Stimulated activated CD8-positive, alpha-beta memory T cell treated with anti-CD3 and anti-CD28 coated beads, Interleukin-7, amount 100 ng/mL, for 4 hours (primary cell): ENCODE measurements at places on chromosomes 4 and X.

DNA sequence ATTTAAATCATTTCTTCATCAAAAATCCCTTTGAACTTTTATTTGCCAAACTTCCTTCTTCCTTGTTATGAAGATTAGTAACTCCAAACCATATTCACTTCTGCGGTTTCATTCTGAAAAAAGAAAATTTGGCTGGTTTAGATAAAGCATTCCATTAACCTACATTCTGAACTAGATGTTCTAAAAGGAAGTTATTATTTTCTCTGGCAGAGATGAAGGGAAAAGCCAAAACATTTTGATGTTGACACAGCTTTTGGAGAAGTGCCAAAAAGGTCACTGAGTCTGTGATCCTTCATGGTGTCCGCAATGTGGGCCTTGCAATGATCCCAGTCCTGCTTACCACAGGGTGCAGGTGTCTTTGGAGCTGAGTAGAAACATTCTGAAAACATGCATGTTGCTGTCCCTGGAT lies 36.0 kb downstream of the CXCL8 start:
- no peak for DNase-seq

- DNase-seq, result no peak
Observed at GRCh38 chrX:39475372-39475771, 622.4 kb downstream of the BCOR start.

- no peak for DNase-seq
Observed at GRCh38 chr4:27198971-27199370, 338.3 kb downstream of the STIM2 start.

DNA sequence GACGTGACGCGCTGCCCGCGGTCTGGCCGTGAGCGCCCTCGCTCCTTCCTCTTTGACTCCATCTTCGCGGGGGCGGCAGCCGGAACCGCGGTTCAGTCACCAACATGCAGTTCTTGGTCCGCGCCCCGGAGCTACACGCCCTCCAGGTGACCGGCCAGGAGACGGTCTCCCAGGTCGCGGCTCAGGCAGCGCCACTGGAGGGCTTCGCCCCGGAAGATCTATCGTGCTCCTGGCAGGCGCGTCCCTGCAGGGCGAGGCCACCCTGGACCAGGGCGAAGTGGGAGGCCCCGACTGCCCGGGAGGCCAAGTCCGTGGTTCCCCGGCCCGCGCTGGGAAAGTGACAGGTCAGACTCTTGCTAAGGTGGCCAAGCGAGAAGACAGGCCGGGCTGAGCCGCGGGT lies 2.9 kb downstream of the TRIML2 start:
- DNase-seq, result no peak

DNA sequence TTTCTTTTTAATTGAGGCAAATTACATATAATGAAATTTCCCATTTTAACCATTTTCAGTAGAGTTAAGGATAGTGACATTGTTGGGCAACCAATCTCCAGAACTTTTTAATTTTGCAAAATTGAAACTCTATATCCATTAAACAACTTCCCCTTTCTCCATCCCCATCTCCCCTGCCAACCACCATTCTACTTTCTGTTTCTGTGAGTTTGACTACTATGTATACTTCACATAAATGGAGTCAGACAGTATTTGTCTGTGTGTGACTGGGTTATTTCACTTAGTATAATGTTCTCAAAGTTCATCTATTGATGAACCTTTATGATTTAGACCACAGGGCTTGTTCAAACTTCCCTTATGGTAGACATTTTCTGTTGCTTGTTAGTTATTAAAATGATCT lies 364.5 kb upstream of the MAD2L1 start:
- no peak for DNase-seq

DNA sequence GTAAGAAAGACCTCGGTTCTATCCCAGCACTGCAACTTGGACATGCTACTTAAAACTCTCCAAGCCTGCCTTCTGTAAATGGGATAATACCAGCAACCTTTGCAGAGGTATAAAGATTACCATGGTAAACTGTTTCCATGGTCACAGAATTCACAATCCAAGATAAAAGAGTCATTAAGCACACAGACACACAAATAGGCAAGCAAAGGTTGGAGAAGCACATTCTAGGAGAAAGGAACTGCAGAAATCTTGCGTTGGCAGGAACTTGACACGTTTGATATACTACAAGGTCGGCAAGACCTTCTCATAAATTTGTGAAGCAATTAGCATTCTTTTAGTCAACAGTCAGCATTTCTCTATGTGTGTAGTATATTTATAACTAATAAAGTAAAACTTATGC lies 12.3 kb upstream of the CHRNA9 start:
- no peak for DNase-seq

GRCh38 chr4:10181745-10182445 lies 65.3 kb upstream of the WDR1 start:
- DNase-seq, result no peak

- DNase-seq, result no peak
Observed at GRCh38 chrX:98405376-98405775, 1521.7 kb downstream of the RPA4 start.

- no peak for DNase-seq
Observed at GRCh38 chrX:126658447-126658846, 105.8 kb upstream of the DCAF12L1 start.

GRCh38 chr4:160880180-160880579 lies 1283.6 kb downstream of the FSTL5 start:
- DNase-seq, result no peak

DNA sequence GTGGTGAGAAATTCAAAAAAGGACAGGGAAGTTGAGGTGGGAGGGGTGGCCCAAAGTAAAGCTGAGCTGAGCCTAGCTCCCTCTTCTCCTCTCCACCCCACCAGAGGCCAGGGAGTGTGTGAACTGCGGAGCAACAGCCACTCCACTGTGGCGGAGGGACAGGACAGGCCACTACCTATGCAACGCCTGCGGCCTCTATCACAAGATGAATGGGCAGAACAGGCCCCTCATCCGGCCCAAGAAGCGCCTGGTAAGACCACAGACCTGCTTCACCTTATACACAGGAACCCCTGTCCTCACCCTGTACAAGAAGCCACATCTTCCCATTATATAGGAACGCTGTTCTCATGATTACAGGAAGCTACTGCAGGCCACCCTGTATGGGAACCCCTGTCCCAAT lies 5.8 kb downstream of the GATA1 start:
- DNase-seq, result no peak

DNA sequence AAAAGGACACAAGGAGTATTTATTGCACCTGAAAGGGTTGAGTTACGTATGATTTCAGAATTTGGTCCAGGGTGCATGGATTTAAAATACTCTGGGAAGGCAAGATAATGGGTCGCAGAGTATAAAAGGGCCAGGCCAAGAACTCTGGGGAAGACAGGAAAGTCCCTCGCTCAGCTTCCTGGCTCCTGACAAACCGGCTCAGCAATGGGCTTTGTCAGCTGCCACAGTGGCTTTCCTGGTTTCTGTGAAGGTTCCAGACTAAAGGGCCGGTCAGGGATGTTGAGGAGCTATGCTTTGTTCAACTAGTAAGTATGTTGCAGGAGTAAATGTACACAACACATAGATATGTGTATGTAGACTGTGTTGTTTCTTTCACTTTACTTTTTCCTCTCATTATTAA lies 154.4 kb upstream of the ETNPPL start:
- DNase-seq, result no peak

- DNase-seq, result no peak
Observed at GRCh38 chr4:22410645-22411247, 105.1 kb downstream of the ADGRA3 start.

DNA sequence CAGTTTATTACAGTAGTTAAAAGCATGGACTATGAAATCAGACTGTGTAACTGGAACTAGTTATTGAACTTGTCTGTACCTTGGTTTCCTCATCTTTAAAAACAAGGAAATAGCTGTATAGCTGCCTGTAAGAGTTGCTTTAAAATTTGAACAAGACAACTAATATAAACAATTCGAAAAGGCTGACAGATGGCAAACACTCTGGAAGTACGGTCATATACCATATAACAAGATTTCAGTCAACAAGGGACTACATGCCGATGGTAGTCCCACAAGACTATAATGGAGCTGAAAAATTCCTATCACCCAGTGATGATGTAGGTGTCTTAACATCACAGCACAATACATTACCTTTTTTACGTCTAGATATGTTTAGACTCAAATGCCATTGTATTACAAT lies 78.7 kb downstream of the CNOT6L start:
- no peak for DNase-seq

DNA sequence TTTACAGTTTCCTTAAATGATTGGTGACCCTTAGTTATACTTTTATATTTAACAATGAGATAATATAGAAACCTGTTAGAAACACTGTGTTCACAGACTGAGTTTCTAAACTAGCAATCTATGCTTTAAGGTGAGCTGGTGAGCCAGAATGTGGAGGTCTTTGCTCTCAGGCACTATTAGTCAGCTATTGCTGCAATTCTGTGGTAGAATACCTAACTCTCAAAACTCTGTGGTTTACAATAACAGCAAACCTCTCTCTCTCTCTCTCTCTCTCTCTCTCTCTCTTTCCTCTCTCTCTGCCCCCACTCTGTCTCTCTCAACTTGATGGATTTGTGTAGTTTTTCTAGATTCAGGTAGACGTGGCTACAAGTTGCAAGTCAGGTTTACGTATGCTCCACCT lies 17.6 kb upstream of the LCORL start:
- DNase-seq, result no peak

- no peak for DNase-seq
Observed at GRCh38 chr4:173151496-173151895, 17.1 kb upstream of the GALNT7 start.

GRCh38 chr4:135365065-135365464 lies 1163.5 kb upstream of the PABPC4L start:
- DNase-seq, result no peak

DNA sequence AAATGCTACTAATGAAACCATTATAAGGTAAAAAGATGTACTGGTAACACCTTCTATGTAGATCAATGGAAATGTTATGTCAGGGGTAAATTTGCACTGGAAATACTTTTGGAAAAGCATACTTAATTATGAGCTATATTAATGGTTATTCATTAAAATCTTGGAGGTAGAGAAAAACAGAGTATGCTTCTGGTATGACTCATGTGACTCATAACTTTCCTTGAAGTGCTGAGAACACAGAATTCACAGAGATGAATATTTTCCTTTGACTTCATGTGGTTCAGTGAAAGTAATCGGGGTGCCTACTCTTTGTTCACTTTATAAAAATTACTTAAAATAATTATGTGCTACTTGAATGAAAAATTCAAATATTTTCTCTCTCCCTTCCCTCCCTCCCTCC lies 254.2 kb downstream of the KCTD8 start:
- DNase-seq, result no peak

DNA sequence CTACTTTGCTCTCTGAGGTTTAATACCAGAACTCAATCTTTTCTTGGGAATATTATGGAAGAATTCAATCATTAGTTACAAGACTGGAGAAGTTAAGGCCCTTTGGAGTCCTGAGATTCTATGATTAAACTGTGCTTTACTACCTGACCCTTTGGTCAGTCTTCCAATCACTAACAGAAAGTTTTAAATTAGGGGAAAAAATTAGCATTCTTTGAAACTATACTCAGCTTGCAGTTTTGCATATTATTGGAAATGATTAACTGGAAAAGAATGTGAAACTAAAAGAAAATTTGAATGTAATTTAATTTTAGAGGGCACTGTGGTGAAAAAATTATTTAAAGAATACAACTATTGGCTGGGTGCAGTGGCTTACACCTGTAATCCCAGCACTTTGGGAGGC lies 18.7 kb upstream of the GPR34 start:
- no peak for DNase-seq

- DNase-seq, result no peak
Observed at GRCh38 chr4:159463235-159463634, 360.4 kb downstream of the RAPGEF2 start.

GRCh38 chrX:116246261-116246660 lies 75.7 kb downstream of the AGTR2 start:
- DNase-seq, result no peak

GRCh38 chr4:111466811-111467604 lies 678.2 kb upstream of the FAM241A start:
- no peak for DNase-seq

DNA sequence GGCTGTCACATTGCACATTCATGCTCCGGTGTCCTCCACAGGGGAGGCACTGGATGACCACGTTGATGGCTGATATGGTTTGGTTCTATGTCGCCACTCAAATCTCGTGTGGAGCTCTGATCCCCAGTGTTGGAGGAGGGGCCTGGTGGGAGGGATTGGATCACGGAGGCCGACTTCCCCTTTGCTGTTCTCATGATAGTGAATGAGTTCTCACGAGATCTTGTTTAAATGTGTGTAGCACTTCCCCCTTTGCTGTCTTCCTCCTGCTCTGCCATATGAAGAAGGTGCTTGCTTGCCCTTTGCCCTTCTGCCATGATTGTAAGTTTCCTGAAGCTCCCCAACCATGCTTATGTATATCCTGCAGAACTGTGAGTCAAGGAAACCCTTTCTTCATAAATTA lies 22.3 kb upstream of the NAT8L start:
- no peak for DNase-seq
